Stimulated activated CD4-positive, alpha-beta T cell treated with anti-CD3 and anti-CD28 coated beads, Interleukin-4, amount 100 ng/mL, for 24 hours (primary cell): ENCODE measurements at places on chromosomes 5 and 9.

DNA sequence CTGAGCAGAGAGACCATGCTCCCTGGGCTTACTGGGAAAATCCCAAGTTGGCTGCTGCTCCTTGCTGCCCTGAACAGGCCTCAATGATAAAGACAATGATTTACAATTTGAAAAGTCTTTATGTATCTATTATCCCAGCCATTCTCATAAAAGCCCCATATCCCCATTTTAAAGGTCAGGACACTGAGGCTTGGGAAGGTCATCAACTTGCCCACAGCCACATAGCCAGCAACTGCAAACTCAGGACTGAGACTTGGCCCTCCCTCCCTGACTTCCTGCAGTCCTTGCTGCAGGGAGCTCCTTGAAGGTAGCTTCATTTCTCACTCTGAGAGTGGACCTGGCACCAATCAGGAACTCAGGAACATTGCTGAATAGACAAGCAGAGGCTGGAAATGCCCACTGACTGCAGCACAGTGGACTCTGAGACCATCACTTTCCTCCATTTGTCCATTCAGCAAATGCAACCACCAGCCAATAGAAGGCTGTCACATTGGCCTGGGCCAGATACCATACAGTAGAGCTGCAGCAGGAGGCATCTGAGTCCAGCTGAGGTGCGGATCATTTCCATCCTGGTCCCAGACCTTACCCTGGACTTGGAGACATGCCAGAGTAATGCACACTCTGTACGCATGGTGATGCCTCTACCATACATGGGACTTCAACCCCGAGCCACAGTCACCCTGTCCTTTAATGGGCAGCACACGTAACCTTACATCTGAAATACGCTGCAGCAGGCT is 18.3 kb downstream of the TNIP1 start:
- DNase-seq, result no peak

GRCh38 chr9:120001536-120001935 is 578.4 kb downstream of the CDK5RAP2 start:
- DNase-seq, result no peak

DNA sequence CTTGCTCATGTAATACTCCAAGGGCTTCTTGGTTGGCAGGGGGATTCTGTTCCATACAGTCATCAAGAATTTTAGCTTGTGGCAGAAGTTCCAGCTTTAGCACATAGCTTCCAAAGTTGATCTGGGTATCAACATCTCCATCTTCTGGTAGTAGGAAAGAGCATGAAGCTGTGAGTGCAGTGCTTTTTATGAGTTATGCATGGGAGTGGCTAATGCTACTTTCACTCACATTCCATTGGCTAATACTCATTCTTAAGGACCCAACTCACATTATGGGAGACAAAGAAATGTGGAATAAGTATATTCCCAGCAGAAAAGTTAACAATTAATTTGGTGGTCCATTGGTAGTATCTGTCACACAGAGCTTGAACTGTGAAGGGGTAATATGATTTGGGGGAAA is 194.2 kb upstream of the CHD1 start:
- no peak for DNase-seq

DNA sequence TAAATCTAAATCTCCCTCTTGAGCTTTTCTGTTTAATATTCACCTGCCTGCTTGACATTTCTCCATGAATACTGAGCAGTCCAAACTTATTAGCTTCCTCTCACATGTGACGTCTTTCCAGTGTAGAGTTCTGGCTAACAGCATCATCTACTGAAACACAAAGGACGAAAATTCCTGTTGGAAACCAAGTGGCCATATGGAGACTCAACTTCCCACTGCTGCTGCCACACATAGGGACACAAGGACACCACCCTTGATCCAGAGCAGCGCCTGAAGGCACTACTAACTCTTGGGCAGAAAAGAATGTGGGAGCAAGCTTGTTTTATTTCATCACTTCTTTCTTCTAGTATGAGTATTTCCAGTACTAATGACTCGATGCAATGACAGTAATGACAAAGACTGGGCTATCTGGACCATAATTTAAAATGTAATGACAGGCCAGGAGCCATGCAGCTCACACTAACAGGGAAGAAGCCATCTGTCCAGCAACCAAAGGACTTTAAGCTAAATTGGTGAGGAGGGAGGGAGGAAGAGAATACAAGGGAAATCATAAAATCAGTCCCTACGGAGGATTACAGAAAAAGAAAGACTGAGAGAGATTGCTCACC is 19.2 kb downstream of the RNF130 start:
- DNase-seq, result no peak

GRCh38 chr5:158746979-158747378 is 352.7 kb downstream of the EBF1 start:
- DNase-seq, result no peak

DNA sequence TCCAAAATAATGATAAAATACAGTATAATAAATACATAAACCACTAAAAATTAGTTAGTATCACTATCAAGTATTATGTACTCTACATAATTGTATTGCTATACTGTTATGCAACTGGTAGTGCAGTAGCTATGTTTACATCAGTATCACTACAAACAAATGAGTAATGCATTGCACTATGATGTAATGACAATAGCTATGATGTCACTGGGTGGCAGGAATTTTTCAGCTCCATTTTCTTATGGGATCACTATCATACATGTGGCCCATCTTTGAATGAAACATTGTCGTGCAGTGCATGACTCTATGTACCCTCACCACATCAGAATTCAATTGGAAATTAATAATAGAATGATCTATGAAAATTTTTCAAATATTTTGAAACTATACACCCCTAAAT is 201.3 kb downstream of the MPDZ start:
- DNase-seq, result no peak

GRCh38 chr5:67301285-67301903 is 104.8 kb upstream of the CD180 start:
- DNase-seq, result no peak

- no peak for DNase-seq
These were observed 56.8 kb downstream of the MTREX start for GRCh38 chr5:55364537-55365055.

DNA sequence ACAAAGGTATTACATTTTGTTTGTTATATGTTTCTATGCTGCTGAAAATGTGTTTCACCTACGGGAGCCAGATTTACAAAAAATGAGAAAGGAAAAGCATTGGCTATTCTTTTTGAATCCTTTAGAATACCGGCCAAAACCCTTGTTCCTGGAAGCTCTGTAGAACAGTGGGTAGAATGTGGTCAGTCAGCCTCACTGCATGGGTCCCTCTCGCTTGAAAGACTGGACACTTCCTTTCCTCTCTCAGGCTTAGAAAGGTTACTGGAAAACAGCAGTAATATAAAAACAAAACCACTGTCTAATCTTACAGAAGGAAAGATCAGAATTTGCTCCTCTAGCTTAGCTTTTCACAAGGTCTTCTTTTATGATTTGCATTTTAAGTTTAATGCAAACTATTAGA is 45.1 kb downstream of the OSTF1 start:
- no peak for DNase-seq

- DNase-seq, result no peak
These were observed 118.4 kb downstream of the MARCHF11 start for GRCh38 chr5:16061163-16061562.

DNA sequence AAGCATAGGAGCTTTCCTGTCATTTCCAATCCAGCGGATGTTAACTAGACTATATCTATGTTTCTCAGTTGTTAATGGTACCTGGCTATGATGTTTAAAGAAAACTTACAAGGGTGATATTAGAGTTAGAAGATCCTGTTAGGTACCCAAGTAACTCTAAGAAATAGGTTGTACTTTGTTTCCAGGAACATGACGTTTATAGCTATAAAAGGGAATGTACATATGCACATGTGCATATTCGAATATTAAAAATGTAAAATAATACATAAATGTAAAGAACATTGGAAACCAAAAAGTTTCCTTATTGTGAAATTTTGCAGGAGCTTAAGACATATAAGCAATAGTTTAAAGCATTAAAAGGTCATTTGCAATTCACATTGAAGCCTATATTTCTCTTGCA is 247.7 kb upstream of the EDIL3 start:
- DNase-seq, result no peak

GRCh38 chr9:91817493-91818224 is 132.4 kb downstream of the ROR2 start:
- no peak for DNase-seq

DNA sequence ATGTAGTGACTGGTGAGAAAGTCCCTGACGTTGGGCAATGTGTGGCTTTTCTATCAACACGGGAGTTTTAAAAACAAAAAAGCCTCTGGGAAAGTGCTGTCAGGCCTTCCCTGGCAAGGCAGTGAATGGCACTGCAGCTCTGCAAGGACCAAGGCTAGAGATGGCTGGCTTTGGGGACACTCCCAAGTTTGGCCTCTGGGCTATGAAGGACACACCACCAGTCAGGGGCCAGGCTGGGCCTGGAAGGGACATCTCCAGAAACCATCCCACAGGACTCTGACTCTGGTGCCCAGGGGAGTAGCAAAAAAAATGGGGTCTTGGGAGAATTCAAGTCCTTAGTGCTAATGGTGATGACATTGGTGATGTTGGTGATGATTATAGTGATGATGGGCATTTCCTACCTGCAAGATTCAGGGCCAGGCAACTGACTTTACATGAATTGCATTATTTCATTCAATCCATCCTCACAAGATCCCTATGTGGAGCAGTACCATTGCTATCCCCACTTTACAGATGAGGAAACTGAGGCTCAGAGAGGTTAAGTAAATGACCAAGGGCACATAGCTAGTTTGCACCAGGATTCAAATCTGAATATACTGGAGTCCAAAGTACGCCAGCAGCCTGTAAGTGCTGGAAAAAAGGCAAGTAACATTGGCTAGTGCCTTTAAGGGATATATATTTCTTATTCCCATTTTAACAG is 2.6 kb upstream of the PPARGC1B start:
- DNase-seq, result no peak

- no peak for DNase-seq
These were observed 3.0 kb upstream of the PROB1 start for GRCh38 chr5:139397921-139398320.
